ENCODE measurements at places on chromosomes 4 and X.
A peak's percentile ranks its signal among the peaks of the same experiment; 100 is the strongest.

DNA sequence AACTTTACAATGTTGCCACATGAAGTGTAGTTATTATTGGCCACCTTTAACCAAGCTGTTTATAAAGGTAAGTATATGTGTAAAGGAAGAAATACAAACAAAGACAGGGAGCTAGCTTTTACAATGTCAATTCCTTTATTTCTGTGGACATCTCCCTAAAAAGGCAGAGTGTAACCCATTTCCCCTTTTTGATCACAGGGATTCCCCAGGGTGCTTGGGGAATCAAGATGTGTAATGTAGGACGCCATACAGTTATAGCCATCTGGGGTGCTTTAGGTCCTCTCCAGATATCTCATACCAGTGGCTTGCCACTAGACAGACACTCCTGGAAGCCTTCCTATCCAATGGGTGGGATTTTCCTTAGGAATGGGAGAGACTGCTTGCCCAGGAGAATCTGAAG is 4.2 kb upstream of the CUL4B start:
- DNase-seq: no peak

GRCh38 chr4:187175197-187175596 is 451.5 kb upstream of the FAT1 start:
- DNase-seq: no peak

DNA sequence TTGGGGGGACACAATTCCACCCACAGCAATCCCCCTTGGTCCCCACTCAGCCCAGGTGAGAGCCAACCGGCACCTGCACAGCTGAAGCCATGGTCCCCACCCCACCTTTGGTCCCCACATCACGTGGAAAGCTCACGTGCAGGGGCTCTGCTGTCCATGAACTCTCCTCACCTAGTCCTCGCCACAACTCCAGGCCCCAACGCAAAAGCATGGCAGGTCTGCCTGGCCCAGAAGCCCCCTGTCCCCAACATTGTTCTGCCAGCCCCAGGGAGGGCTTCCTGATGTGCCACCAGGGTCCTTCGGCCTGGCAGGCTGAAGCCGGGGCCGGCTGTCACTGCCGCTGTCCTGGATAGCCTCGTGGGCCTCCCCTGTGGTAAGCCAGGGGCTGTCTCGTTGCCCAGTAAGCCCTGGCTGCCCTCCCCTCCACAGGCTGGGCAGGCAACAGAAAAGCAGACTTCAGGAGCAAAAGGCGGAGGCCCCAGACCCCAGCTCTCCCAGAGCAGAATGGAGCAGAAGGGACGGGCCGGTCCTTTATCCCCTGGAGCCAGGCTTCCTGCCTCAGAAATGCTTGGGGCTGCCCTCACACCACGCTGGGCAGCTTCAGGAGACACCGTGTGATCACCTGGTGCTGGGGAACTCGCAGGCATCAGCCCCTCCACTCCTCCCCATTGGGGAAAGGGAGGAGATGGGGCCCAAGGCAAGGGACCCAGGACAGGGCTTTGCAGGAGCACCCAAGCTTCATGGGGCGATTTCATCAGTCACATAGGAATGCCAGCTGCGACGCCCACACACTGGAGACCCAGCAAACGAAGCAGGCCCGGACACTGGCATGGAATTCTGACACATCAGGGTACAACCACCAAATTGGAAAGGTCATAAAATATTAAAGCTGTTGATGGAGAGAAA is 103.7 kb downstream of the ADRA2C start:
- DNase-seq: no peak

DNA sequence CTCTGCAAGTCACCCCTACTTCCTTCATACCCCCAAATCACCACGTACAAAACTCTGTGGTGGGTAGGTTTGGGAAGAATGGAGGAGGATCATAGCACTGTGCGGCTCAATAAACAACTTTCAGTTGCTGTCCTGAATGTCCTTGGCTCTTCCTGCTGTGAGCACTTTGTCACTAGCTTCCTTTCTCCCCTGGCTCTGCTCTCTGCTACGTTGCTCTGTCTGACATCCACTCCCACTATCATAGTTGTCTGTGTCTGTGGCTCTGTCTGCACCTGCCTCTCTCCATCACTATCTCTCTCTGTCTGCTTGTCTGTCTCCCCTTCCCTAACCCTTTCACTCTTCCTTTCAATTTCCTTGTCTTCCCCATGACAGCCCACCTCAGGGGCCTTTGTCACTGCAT is 21.2 kb upstream of the SMPX start:
- no peak for DNase-seq

DNA sequence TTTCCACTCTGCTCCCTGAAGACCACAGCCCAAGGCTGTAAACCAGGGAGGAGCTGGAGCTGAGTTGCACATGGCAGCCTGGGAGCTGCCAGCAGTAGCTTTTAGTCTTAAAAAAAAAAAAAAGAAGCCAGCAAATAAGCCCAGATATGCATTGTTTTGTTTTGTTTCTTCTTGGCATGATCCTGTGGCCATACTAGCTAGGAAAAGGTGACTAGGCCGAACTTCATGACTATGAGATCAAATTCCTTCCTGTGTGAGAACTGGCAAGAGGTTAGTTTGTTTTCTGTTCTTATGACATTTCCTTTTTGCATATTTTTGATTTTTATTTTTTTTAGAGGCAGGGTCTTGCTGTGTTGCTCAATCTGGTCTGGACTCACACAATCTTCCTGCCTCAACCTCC is 323.3 kb downstream of the DCTD start:
- no peak for DNase-seq

- no peak for DNase-seq
Observed at GRCh38 chr4:85399270-85399669, 75.7 kb upstream of the ARHGAP24 start.

DNA sequence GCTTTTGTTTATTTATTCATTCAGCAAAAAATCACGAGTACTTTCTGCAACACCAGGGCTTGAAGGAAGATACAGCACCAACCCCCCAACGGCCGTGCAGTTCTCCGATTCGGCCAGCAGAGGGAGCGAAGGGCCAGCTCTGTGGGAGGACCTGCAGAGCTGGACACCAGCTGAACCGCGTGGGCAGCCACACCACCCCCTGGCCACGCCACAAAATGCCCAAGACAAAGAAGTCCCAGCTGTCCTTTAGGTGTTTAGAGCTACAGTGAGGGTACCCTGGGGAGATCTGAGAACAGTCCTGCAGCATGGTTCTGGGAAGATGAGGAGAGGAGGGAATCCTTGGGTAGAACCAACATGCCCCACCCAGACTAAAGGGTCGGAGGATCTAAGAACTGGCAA is 83.1 kb downstream of the RELL1 start:
- DNase-seq: no peak

GRCh38 chr4:183552274-183553146 is 47.7 kb downstream of the ING2 start:
- DNase-seq: no peak

DNA sequence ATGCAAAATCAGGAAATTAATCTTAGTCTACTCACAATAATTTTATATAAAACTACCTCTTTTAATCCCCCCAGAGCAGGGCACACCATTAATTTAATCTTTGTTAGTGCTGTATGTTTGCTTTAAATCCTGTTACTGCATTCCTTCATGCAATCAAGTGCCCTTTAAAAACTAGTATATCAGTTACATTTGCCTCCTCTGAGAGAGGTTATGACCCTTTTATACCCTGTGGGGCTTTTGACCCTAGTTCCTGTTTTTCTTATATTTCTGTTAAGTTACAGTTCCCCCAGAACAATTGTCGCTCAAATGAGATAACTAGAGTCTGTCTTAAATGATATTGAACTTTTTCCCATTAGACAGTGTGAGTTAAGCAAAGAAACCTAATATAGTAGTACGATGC is 46.2 kb downstream of the GPC4 start:
- no peak for DNase-seq

GRCh38 chrX:109519001-109519400 is 17.6 kb upstream of the NXT2 start:
- no peak for DNase-seq

DNA sequence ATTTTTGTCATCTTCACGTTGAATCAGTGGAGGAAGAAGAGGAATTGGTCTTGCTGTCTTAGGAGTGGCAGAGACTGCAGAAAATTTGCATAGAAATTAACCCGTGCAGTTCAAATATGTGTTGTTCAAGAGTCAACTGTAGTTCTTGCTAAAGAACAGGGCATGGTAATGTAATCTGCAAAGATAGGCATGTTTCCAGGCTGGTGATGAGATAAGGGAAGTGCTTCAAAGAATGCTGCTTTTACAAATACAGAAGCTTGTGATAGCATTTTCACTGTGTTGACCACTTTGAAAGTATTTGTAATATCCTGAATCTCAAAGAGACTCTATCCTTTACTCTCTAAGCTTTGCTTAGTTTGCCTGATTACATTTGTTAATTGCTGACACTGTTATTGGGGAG is 60.1 kb downstream of the PRRG1 start:
- DNase-seq: no peak

GRCh38 chr4:77820649-77821561 is 1.7 kb upstream of the CNOT6L start:
- DNase-seq: no peak

GRCh38 chr4:144421056-144421455 is 224.9 kb upstream of the HHIP start:
- no peak for DNase-seq

DNA sequence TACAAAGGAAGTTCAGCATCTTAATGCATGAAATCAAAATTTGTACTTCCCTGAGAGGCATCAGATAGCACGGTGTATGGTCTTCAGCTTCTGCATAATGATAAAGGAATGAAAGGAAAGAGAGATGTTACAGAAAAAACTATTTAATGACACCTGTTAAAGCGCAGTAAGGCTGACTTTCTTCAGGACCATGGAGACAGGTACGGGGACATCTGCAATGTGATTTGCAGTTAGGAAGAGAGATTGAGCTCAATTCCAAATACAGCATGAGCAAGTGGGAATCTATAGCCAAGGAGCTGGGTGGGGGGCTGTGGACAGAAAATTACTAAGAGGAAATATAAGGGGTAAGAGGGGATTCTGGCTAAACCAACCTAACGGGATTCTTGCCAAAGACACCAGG is 39.3 kb downstream of the TMEM150C start:
- DNase-seq: no peak

- DNase-seq: no peak
Observed at GRCh38 chr4:127313767-127314166, 319.0 kb upstream of the INTU start.

DNA sequence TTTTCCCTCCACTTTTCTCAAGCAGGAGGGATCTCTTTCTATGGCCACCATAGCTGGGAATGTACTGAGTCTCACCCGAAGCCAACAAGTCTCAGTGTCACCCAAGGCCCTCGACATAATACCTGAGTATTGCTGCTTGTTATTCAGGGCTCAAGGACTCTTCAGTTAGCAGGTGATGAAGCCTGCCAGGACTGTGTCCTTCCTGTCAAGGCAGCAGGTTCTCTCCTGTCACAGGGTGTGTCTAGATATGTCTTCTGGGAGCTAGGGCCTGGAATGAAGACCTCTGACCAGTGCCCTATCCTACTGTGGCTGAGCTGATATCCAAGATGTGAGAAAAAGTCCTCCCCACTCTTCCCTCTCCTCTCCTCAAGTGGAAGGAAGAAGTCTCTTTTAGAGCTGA is 391.0 kb upstream of the DIPK2B start:
- DNase-seq: no peak

DNA sequence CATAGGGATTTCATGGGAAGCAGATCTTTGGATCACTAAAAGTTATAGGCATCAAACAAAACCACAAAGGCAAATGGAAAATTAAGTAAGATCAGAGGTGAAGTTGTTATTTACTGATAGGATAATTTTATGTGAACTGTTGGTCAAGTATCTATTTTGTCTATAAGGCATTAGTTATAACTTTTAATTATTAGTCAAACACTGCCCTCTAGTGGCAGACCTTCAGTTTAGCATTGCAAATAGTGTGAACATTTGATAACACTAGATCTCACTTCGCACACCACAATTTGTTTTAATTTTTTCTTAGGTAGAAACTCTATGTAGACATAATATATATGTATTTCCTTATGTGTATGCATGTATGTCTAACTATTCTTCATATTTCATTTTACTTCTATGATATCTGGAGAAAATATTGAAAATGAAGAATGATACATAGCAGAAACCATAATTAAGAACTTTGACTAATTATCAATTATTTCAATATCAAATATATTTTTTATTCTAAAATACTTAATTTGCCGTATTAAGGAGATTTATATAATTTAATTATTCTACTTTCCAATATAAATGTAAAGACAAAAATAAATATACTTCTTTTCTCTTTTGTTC is 214.5 kb upstream of the TACR3 start:
- DNase-seq: no peak

DNA sequence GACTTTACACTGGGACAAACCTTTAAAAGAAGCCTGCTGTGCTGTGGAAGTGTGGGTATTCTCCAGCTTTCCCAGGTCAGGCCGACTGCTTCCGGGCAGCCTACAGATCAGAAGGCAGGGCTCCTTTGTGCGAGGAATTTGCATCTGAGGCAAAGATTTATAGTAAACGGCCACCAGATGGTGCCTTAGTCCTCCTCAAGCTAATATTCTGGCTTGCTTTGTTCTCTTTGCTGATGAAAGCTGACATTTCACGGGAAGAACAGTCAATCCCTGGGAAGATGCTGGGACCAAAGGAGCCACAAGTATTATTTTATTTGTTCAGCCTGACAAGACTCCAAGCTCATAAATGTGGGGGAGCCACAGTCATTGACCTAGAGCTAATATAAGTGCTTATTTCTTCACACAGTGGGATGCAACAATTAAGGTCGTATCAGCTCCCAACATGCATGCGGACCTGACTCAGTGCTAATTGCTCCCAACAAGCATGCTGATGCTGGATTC is 120.7 kb upstream of the TRIM2 start:
- peak; percentile 46 for DNase-seq

- no peak for DNase-seq
Observed at GRCh38 chr4:39730072-39730471, 32.1 kb downstream of the UBE2K start.

DNA sequence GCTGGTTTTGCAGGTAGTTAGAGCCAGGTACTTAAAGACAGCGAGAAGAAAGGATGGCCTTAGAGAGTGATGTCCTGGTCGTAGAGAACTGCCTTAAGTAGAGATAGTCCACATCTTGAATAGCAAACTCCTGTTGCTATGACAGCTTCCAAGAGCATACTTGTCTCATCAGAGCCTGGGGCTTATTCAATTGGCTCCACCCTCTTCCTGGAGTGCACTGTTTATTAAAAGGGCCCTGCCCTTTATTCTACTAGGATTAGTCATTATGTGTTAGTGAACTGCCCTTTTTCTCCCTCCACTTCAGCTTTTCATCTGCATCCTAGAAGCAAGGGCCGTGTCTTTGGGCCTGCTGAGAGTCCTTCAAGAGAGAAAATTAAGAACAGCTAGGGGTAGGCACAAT is 94.5 kb upstream of the EOLA2 start:
- DNase-seq: peak; percentile 53

GRCh38 chrX:45571453-45571852 is 370.8 kb upstream of the DIPK2B start:
- no peak for DNase-seq

Data from DMS79 (cell line).